ENCODE measurements at places on chromosomes 12 and 14.

- peak; percentile 99 for DNase-seq
Observed at GRCh38 chr14:24442240-24443052, at the start of gene SDR39U1. TSS of gene SDR39U1 (minus strand) at chr14:24442776. CDS start at chr14:24442769, 7 bp downstream.

DNA sequence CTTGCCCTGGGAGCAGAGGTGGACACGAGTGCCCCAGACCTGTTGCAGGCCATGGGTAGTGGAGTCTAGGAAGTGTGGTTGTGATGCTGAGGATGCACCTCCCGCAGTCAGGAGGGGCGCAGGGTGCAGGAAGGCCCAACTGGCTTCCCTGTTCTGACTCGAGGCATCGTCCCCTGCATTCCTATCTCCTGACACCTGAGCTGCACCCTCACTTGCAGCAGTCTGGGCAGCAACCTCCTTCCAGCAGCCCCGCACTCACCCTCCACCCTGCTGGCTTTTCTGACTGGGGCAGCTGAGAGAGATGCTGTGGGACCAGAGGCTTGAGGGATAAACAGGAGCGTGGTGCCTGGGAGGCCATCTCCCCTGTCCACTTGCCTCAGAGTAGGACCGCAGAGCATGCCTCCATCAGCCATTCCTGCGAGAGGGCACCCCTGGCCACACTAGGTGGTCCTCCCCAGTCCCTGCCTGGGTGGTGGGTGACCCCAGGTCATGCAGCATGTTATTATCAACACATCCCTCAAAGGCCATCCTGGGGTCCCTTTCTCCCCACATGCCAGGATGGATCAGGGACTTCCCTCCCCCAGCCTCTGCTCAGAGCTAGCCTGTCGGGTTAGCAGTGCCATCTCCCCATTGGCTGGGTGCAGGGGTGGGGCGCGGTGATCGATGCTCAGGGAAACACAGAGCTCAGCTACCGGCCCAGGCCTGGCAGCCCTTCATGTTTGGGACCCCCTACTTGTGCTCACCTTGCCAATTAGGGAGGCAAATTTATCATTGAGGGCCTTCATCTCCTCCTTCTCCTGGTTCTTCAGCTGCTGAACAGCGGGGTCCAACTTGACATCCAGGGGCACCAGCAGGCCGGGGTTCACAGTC lies 719 bp downstream of the KRT80 start:
- no peak for DNase-seq

- DNase-seq = no peak
Observed at GRCh38 chr14:92702441-92702918, 45.9 kb downstream of the LGMN start.

GRCh38 chr12:5907807-5908206 lies 37.3 kb downstream of the ANO2 start:
- no peak for DNase-seq
